Activated CD8-positive, alpha-beta memory T cell treated with anti-CD3 and anti-CD28 coated beads for 48 hours (primary cell): ENCODE measurements at places on chromosomes 7 and 10.

GRCh38 chr10:69359594-69359993, 57.1 kb downstream of the TACR2 start:
- no peak for DNase-seq

DNA sequence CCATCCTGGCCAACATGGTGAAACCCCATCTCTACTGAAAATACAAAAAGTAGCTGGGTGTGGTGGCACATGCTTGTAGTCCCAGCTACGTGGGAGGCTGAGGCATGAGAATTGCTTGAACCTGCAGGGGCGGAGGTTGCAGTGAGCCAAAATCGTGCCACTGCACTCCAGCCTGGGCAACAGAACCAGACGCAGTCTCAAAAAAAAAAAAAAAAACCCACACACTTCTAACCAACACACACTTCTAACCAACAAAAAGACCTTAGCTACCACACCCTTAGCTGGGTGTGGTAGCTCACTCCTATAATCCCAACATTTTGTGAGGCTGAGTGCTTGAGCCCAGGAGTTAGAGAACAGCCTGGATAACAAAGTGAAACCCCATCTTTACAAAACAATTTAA, 33.9 kb upstream of the SPOCK2 start:
- DNase-seq: no peak

GRCh38 chr7:29142021-29142727, 4.2 kb downstream of the CPVL start:
- no peak for DNase-seq

- DNase-seq: no peak
Observed at GRCh38 chr10:122112625-122113160, 123.7 kb downstream of the TACC2 start.

GRCh38 chr10:5594271-5595049, 69.7 kb downstream of the CALML3 start:
- no peak for DNase-seq

DNA sequence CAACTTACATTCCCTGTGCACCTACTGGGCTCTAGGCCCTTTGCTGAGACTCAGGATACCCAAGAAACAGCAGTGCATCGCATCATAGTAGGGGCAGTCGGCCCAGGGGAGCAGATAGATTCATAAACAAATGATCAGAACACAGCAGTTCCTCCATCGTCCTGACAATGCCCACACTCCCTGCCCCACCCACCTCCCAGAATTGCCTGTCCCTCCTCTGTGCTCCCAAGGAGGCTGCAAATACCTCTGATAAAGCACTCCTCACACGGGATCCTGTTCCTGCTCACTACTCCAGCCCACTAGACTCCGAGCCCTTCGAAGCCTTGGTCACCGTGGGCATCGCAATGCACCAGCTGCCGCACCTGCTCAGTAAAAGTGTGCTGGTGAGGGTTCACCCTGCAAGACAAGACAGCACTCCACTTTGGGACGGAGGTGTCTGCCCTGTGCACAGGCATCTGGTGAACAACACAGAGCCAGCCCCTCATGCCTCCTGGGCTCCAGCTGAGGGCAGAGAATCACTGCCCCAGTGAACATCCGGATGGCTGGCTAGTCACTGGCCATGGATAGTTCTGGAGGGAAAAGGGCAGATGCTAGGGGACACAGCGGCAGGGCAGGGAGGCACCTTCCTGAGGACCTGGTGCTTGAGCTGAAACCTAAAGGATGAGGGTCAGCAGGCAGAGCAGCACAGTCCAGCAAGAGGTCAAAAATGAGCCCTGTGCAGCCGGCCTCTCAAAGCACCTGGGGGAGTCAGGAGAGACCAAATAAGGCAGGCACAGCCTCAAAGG, 60.7 kb downstream of the TNS3 start:
- DNase-seq: no peak

DNA sequence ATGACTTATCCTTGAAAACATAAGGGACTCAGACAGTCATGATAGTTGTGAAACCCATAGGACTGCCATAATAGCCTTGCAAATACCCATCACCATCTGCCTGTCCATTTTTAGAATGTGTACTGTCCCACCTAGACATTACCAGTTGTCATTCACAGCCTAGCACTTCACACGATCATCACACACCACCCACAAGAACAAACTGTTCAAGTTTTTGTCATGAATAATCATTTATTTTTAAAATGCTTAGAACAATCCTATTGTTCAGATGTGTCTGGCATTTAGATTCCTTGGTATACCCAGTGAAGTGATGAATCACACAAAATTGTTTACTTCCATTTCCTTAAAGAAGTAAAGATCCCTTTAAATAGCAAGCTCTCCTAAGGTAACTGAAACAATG, 46.6 kb downstream of the CCDC3 start:
- no peak for DNase-seq

- no peak for DNase-seq
Observed at GRCh38 chr7:13262929-13263530, 575.6 kb downstream of the ARL4A start.

GRCh38 chr7:135320268-135320667, 86.6 kb downstream of the STRA8 start:
- no peak for DNase-seq

GRCh38 chr10:70996549-70996948, 108.2 kb upstream of the PCBD1 start:
- DNase-seq: no peak

DNA sequence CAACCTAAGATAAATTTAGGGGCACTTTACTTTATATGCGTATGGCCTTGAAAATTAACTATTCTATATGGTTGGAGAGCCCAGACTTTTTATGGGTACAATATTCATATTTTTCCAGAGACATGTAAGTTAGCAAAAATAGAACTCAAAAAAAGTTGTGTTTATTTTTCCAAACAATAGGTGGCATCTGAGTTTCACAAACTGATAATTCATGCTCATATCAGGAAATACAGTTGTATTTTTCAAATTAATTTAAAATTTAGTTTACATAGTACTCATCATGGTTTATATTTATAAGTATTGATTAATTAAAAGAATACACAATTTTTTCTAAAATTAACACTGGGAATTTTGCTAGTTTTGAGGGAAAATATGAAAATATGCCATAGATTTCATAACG, 34.6 kb downstream of the ANKRD7 start:
- DNase-seq: no peak

- DNase-seq: no peak
Observed at GRCh38 chr7:12646139-12646538, 41.3 kb upstream of the ARL4A start.

- DNase-seq: no peak
Observed at GRCh38 chr7:45185028-45185863, 27.7 kb downstream of the RAMP3 start.

- no peak for DNase-seq
Observed at GRCh38 chr7:540579-540978, 20.9 kb upstream of the PDGFA start.

GRCh38 chr7:135509589-135509838, 388 bp downstream of the CNOT4 start:
- no peak for DNase-seq
